ENCODE measurements at places on chromosomes 13 and 19.

DNA sequence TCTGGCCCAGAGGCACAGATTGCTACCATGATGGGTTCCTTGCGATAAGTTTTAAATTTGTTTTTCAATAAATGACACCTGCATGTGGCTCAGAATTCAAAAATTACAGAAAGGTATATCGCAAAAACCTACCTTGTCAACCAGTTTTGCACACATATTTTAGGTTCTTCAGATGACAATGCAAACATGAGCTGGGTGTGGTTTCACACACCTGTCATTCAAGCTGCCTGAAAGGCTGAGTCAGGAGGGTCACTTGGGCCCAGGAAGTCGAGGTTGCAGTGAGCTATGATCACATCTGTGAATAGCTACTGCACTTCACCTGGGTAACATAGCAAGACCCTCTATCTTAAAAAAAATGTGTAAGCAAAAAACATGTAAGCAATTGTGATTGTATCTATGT lies 56.1 kb downstream of the DNM2 start:
- H3K27ac ChIP-seq, result no peak overlapping the region
- peaks cover 35% of the 10 kb centered on the region for H3K36me3 ChIP-seq
- H3K27me3 ChIP-seq, result no peaks in the 10 kb centered on the region
- H3K4me1 ChIP-seq, result peaks cover 46% of the 10 kb centered on the region
- DNase-seq, result no peak
- no peak overlapping the region for H3K4me3 ChIP-seq

- no peak overlapping the region for H3K4me3 ChIP-seq
- peaks cover 55% of the 10 kb centered on the region for H3K4me1 ChIP-seq
- peaks cover 4% of the 10 kb centered on the region for H3K36me3 ChIP-seq
- H3K27me3 ChIP-seq, result no peaks in the 10 kb centered on the region
- no peak overlapping the region for H3K27ac ChIP-seq
Measured at GRCh38 chr13:108268466-108269112, 929 bp upstream of the TNFSF13B start.

- peaks cover 13% of the 10 kb centered on the region for H3K27me3 ChIP-seq
- no peak overlapping the region for H3K27ac ChIP-seq
- DNase-seq, result no peak
- no peaks in the 10 kb centered on the region for H3K4me1 ChIP-seq
Measured at GRCh38 chr13:99743094-99743493, 228.5 kb downstream of the ZIC5 start.

- no peaks in the 10 kb centered on the region for H3K36me3 ChIP-seq
- DNase-seq, result no peak
- no peak overlapping the region for H3K4me3 ChIP-seq
- H3K27ac ChIP-seq, result no peak overlapping the region
Measured at GRCh38 chr13:58254943-58255342, 623.4 kb downstream of the PCDH17 start.

DNA sequence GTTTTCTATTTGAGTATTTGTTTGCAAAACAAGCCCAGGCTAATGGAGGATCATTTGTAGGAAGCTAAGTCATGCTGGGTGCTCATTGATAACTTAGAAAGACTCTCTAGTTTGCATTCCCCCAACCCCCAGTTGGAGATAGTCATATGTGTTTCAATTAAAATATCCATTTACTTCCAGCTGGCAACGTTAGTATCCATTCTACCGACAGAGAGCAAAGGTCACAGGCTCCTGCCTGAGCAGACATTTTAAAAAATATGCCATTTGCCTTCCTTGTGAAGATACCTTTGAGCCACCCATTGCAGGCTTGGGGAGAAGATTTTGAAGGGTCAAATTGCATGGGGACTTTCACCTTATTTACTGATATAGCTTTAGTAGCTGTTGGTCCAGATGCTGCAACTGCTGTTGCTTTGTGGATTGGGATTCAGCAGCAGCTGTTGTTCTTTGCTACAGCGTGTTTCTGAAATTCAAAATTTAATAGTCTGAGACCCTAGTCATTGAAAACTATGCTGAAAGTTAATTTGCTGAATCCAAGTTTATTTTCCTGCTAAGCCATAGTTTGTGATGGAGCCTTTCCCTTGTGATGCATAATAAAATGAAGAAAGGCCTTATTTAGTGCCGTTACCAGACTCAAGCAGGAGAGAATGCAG lies 335.1 kb downstream of the GPC6 start:
- no peak overlapping the region for H3K27ac ChIP-seq
- no peaks in the 10 kb centered on the region for H3K27me3 ChIP-seq
- no peak overlapping the region for H3K4me3 ChIP-seq
- H3K36me3 ChIP-seq, result no peaks in the 10 kb centered on the region

DNA sequence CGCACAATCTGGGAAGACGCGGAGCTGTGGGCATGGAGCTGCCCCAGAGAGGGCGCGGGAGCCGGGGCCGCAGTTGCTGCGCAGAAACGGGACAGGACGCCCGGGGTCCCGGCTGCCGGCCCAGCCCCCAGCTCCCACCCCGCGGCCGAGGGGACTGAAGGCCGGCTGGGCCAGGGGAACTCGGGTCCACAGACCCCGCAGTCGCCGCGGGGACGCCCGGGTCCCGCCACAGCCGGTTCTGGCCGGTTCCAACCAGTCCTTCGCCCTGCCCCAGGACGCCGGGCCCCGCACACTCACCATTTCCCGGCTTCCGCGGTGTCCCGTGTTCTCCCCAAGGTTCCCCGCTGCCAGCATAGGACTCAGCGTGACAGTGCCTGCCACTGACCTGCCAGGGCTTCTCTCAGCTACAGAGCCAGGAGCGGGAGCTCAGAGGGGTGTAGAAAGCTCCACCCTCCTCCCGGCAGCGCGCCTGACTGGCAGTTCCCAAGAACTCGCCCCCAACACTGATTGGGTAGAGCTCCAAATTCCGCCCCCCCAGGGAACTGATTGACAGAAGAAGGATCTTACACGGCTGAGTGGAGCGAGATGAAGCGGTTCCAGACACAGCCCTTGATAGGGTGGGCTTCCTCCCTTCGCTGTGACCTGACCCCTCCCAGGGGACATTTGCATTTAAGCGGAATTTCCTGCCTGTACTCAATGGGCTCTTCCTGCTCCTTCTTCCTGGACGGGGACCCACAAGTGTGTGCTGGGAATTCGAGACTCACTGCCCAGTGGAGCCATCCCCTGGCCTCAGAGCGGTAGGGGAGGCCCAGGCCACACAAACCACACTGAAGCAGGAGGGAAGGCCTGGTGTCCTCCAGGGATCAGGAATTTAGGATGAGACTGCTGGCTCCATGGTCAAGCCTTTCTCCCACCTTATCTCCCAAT lies at the start of gene ZNF442:
Gene ZNF442, minus strand, starts transcription at position 448 of the 927 bp plus-strand sequence. CDS start 2,052 bp downstream, outside the sequence.
- DNase-seq, result peak; percentile 58
- H3K36me3 ChIP-seq, result peaks cover 3% of the 10 kb centered on the region
- peaks cover 10% of the 10 kb centered on the region for H3K4me1 ChIP-seq

DNA sequence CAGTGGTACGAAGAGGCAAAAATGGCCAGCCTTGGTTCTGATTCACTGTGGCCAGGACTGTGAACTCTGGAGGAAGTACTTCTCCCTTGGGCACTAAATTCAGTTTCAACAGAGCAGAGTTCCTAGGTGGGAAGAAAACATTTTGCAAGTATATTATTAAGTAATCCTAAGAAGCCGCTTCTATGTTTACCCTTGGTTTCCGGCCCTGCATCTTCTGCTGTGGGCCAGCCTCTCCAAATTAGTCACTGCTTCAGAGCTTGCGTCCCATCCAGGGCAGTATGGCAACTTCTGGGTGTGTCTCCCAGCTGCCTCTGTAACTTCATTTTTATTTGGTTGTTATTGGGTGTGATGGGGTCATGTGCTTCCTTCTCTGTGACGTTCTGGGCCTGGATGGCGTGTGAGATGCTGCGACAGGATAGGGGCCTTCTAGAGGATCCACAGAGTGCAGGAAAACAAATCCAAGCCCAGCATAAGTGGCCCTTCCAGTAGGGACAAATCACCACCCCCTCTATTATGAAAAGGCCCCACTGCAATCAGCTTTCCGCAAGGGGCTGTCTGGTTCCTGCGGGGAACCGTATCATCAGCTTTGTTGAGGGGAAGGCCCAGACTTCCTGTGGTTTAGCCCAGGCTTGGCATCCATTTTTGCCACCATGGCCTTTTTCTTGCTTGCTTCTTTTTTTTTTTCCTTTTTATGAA lies 55.1 kb upstream of the C1QTNF9 start:
- no peaks in the 10 kb centered on the region for H3K27me3 ChIP-seq
- H3K36me3 ChIP-seq, result peaks cover 48% of the 10 kb centered on the region
- peaks cover 84% of the 10 kb centered on the region for H3K4me1 ChIP-seq

DNA sequence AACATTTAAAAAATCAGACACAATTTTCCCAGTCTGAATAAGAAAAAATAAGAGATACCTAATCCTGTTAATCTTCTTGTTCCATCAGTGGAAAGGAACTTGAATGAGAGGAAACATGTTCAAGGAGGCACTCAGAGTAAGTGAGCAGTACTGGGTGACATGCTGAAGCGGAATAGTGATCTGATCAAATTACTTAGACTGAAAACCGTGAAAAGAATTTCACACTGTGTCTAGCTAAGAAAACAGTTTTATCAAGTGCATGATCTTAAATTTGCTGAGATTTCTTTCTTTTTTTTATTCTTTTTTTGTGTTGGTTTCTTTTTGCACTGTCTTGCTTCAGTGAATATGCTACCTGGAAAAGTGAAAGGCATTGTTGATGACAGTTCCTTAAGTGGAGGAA lies 249.5 kb upstream of the SLC10A2 start:
- H3K4me1 ChIP-seq, result no peaks in the 10 kb centered on the region
- no peaks in the 10 kb centered on the region for H3K27me3 ChIP-seq
- H3K36me3 ChIP-seq, result no peaks in the 10 kb centered on the region
- H3K27ac ChIP-seq, result no peak overlapping the region
- no peak overlapping the region for H3K4me3 ChIP-seq

- no peaks in the 10 kb centered on the region for H3K27me3 ChIP-seq
- H3K27ac ChIP-seq, result no peak overlapping the region
- H3K4me3 ChIP-seq, result no peak overlapping the region
Measured at GRCh38 chr19:46383171-46383815, 30.1 kb downstream of the CCDC8 start.

DNA sequence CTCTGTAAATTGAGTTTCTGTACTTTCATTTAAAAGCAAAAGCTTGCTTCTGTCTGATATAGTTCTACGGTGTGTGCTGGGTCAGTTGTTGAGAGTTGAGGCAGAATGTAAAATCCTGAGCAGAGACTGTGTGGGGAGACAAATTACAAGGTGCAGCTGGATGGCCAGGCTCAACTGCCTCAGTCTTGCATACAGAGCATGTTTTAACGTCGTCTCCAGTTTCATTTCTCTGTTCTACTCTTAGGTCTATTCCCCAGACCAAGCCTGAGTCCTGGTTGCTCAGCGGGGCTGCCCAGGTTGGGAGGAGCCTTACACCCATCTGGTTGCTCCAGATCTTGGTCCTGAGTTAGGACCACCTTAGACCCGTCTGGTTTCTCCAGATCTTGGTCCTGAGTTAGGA lies 54.4 kb upstream of the MEDAG start:
- H3K4me3 ChIP-seq, result no peak overlapping the region
- no peak overlapping the region for H3K27ac ChIP-seq
- peaks cover 12% of the 10 kb centered on the region for H3K27me3 ChIP-seq
- DNase-seq, result no peak
- no peaks in the 10 kb centered on the region for H3K36me3 ChIP-seq

GRCh38 chr13:112972867-112973576 lies 4.0 kb downstream of the MCF2L start:
- no peak overlapping the region for H3K4me3 ChIP-seq
- H3K27me3 ChIP-seq, result peaks cover 21% of the 10 kb centered on the region
- H3K4me1 ChIP-seq, result peaks cover 9% of the 10 kb centered on the region

- no peaks in the 10 kb centered on the region for H3K4me1 ChIP-seq
- no peaks in the 10 kb centered on the region for H3K36me3 ChIP-seq
- no peak overlapping the region for H3K27ac ChIP-seq
- no peak for DNase-seq
- H3K4me3 ChIP-seq, result no peak overlapping the region
- no peaks in the 10 kb centered on the region for H3K27me3 ChIP-seq
Measured at GRCh38 chr13:31605076-31605860, 134.1 kb upstream of the RXFP2 start.

DNA sequence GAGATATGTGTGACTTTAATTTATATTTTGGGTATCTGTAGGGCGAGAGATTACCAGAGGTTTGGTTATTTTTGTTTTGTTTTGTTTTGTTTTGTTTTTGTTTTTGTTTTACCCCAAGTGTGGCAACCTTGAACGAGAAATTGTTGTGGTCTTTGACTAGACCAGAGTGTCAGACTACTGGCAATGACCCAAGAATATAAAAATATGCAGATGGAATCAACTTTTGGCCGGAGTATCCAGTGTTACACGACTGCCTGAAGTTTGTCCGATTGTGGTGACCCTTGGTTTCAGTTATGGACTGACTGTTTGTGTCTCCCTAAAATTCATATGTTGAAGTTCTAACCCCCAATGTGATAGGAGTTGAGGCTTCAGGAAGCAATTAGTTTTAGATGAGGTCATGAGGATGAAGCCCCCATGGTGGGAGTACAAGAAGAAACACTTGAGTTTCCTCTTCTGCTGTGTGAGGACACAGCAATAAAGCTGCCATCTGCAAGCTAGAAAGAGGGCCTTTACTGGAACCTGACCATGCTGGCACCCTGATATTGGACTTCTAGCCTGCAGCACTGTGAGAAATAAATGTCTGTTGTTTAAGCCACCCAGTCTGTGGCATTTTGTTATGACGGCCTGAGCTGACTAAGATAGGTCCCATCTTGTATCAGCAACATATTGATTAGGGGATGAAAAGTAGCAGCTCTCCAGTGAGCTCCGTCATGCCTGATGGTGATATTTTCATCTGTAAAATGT lies 261.7 kb downstream of the MTUS2 start:
- no peaks in the 10 kb centered on the region for H3K36me3 ChIP-seq
- H3K27me3 ChIP-seq, result no peaks in the 10 kb centered on the region
- peaks cover 6% of the 10 kb centered on the region for H3K4me1 ChIP-seq
- no peak overlapping the region for H3K27ac ChIP-seq
- H3K4me3 ChIP-seq, result no peak overlapping the region
- DNase-seq, result no peak

DNA sequence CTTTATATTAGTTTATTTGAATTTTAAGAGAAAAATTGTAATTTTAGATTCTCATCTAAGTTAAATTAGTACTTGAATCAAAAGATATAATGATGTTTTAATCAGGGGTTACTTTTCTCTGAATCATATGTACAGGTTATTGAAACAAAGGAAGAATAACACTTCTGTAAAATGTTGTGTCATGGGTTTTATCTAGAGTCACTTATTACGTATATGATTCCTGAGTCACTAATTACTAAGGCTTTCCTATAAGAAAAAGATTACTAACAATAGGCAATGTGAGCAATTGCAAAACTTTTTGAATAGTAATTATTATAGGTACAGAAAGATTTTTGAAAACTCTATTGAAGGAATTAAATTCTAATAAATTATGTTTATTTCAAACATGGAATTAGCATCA lies 99.2 kb upstream of the KLF5 start:
- H3K36me3 ChIP-seq, result peaks cover 17% of the 10 kb centered on the region
- H3K4me3 ChIP-seq, result no peak overlapping the region
- H3K27me3 ChIP-seq, result no peaks in the 10 kb centered on the region
- H3K4me1 ChIP-seq, result no peaks in the 10 kb centered on the region
